Large intestine (tissue), 12 donors: ENCODE measurements at places on chromosomes 7 and 10.

DNA sequence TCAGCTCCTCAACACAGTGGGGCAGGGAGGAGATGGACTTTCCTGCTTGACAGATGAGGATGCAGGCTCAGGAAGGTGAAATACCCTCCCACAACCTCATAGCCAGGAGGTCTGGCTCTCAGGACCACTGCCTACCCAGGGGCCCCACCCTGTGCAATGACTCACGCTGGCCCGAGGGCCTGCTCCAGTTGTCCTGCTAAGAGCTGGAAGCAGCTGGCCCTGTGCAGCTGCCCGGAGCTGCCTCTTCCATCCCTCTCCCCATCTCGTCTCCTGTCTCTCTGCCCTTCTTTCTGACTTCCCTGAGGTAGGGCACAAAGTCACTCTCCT, 123.9 kb downstream of the ZMIZ1 start:
- no peak for DNase-seq

DNA sequence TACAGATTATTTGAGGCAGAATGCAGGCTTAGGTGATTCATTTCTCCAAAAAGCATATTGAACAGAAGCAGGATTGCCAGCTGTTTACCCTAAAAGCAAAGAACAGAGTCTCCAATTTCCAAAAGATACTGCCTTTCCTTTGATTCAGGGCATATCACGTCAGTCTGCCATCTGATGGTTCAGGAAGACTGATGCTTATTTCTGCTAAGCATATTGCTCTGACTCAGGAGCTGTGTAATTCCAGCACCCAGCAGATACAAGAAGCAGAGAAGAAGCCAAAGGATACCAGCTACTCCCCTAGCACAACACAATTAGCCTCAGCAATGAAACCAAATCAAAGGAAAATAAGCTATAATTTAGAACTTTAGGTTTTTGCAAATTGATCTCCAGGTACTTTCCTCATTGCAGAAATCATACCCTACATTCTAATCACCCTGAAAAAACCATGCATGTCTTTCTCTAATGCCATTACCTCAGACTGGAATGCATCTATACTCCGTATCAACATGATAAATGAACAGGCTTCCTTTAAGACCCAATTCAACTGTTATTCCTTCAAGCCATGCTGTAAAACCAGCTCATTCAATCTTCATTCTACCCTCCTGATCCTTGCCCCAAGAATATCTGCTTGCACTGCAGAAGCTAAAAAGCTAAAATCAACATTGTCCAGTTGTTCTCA, 55.1 kb downstream of the ABI1 start:
- DNase-seq: no peak

DNA sequence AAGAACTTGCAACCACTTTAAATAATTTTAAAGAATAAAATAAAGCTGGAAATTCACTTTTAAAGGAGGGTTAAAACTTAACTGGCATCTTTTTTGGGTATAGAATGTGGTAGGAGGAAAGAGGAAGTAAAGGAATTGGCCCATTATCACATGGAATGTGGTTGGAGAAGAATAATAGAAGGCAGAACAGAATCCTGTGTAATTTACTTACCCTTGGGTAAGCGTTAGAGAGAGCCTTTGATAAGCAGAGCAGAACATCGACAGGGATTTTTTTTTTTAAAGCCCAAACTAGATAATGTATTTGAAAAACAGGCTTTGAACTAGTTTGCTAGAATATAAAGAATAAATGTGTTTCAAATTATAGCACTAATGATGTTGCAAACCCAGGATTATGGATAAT, 199.8 kb upstream of the KIAA1217 start:
- no peak for DNase-seq

DNA sequence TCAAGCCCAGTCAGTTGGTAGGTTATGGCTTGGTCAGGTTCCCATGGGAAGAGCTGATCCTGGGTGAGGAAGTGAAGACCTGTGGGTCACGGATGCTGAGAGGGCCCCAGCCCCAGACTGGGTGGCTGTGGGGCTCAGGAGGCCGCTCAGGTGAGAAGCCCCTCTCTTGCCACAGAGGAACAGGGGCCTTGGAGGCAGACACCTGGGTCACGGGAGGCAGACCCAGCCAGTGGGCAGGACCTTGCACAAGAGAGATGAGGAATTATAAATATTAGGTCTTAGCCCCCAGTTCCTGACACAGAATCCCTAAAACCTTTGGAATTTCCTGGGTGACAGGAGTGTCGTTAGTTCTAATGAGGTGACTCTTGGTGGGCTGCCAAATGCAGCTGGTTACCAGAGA, 10.6 kb upstream of the CRHR2 start:
- no peak for DNase-seq

DNA sequence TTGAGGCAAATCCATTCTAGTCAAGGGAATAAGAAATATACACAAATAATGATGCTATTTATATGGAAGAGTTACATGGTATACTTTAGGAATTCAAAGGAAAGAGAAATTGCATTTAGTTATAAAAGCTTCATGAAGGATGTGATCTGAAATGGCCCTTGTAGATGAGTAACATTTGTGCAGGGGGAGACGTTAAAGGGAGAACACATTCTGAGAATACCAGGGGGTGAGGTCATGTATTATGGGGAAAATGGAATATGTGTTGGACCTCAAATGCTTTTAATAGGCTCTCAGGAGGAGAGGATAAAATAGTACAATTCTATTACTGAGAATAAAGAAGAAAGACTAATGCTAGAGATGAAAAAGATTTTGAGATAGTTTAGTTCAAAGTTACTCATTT, 122.5 kb upstream of the NOBOX start:
- no peak for DNase-seq

DNA sequence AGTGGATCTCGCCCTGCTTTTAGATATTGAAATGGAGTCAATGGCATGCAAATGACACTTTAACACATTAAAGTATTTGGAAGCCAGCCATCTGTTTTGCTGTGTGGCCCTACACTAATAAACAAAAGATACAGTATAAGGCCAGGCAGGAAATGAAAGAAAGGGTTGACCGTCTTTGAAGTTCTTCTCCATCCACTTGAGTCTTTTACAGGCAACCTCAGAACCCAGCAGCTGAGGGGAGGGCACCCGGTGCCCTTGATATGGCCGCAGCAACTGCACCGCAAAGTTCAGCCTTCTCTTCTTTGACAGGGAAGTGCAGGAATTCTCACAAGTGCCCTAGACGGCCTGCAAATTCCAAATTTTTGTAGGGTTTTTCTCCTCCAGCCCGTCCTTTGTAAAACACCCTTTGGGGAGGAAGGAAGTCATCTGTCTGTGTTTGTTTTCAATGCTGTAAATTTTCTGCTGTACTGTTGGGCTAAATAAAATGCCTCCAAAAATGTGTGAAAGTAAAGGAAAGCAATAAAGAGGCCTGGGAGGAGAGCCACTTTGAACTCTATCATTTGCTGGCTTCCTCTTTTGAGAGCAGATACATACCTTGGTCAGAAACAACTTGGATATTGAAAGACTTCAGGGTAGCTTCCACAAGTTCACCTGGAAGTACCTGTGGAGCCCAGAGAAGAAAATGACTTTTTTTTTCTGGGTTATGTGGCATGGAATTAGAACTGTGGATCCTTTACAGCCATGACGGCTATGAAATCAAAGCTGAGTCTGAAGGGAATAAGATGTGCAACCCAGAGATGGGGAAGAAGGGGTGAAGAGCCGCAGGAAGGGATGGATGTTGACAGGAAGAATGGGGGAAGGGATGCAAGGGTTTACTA, 3.6 kb downstream of the HOXA1 start:
- no peak for DNase-seq

- no peak for DNase-seq
Measured at GRCh38 chr10:100983868-100984671, 3.2 kb downstream of the MRPL43 start.

GRCh38 chr10:114687459-114687858, 29.4 kb upstream of the ABLIM1 start:
- peak; percentile 15 for DNase-seq

DNA sequence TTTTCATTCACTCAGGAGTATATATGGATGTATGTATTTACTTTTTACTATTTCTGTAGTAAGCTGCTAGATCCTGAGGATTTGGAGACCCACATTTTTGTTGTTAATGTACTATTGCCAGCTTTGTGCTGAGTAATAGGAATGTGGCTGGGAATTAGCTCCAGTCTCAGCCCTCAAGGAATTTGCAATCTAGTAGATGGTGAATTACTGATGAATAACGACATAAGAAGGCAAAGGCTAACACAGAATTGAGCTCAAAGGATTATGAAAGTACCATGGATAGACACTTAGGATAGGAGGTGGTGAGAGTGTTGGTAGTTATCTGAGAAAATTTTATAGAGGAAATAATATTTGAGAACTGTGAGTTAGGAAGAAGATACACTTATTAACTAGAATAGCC, 19.9 kb downstream of the CASD1 start:
- DNase-seq: no peak

DNA sequence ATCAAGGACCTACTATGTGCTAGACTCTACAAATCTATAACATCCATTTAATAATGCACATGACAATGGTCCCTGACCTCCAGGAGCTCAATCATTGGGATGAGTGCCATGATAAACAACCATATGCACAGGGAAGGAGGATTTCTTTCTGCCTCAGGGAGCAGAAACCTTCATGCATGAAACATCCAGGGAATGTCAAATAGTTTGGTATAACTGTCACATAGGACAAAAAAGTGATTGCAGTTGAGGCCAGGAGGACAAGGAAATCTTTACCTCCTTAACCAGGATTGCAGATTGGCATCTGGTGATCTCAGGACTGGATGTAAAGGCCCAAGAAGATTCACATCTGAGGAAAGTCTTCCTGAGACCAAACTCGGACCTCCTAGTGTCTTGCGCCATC, 993.1 kb downstream of the KCNMA1 start:
- DNase-seq: no peak

GRCh38 chr7:83060218-83060617, 102.5 kb downstream of the PCLO start:
- no peak for DNase-seq

DNA sequence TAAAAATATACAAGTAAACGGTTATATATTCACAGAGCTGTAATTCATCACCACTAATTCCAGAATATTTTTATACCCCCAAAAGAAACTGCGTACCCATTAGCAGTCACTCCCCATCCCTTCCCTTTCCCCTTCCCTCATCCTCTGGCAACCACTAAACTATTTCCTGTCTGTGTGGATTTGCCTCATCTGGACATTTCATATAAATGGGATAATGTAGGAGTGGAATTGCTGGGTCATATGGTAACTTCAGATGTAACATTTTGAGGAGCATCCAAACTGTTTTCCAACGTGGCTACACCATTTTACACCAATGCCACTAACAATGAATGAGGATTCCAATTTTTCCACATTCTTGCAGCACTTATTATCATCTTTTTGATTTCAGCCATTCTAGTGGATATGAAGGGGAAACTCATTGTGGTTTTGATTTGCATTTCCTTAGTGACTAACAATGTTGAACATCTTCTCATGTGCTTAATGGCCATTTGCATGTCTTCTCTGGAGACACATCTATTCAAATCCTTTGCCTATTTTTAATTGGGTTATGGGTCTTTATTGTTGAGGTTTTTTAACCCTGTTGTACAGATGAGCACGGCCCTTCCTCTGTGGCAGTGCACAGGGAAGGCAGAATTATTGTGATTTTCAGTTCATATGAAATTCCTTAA, 79.2 kb downstream of the RBM20 start:
- no peak for DNase-seq

GRCh38 chr7:142483659-142484317, 225.9 kb upstream of the PRSS58 start:
- DNase-seq: no peak

DNA sequence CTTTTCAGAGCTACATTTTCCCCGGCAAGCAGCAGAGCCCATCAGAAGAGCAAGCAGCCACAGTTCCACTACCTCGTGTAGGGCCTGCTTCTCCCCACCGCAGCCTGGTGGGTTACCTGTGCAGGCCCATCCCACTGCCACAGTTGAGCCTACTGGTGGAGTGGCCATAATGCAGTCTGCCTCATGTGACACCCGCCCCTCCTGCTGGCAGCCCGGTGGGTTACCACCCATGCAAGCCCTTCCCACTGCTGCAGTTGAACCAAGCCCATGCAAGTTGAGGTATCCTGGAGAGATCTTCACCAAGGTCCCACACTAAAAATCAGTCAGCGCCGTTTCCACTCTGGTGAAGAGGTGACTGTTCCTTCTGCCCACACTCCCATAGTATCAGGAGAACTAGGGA, 32.1 kb upstream of the CNNM1 start:
- no peak for DNase-seq

- no peak for DNase-seq
Measured at GRCh38 chr10:78436222-78436573, 402.5 kb downstream of the RPS24 start.

DNA sequence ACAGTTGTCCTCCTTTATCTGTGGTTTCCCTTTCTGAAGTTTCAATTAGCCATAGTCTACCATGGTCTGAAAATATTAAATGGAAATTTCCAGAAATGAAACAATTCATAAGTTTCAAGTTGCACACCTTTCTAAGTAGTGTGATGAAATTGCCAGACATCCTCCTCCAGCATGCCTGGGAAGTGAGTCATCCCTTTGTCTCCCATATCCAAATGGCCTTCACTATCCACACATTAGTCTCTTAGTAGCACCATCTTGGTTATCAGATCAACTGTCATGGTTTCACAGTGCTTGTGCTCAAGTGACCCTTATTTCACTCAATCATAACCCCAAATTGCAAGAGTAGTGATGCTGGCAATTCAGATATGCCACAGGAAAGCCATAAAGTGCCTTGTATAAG, 83.4 kb upstream of the PPP1R9A start:
- DNase-seq: no peak

GRCh38 chr10:501596-501995, 187.9 kb downstream of the DIP2C start:
- DNase-seq: no peak

DNA sequence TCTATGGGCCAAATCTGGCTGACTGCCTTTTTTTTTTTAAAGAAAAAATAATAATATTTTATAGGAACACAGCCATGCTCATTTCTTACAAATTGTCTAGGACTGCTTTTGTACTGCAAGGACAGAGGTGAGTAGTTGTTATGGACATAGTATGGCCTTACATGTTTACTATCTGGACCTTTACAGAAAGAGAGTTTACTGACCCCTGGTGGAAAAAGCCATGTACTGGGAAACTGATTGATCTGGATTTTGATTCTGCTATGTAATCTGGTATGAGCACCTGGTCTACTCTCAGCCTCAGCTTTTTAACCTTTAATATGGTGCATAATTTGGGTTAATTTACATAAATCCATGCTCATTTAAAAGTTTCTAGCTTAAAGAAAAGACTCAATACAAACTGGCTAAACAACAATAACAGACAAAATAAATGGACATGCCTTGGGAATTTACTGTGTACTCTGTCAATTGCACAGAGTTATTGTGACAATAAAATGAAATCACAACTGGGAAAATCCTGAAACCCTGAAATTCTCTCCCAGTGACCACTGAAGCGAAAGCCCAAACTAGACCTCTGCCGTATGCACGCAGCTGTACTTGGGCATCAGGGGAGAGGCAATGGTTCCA, 260.7 kb downstream of the BMPER start:
- DNase-seq: no peak

DNA sequence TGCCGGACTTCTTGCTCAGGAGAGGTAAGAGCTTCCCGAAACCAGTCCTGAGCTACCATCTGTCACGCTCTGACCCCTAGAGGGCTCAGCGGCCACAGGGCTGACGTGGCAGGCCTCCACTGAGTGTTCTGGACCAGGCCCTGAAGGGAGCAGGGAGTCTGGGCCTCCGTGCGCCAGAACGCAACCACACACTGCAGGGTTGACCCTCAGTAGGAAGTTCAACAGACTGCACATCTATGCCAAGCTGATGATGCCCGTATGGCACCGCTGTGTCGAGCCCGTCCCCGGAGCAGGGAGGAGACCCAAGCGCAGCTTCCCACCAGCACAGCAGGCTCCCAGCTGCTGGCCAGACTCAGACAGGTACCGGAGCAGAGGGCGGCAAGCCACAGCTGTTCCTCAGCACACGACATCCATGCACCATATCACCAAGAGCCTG, 39.2 kb downstream of the CAMK2B start:
- no peak for DNase-seq

- peak; percentile 10 for DNase-seq
Measured at GRCh38 chr10:104391150-104391968, 37.7 kb downstream of the CFAP58 start.
